Naive B cell (primary cell): ENCODE measurements at places on chromosomes 4 and X.

DNA sequence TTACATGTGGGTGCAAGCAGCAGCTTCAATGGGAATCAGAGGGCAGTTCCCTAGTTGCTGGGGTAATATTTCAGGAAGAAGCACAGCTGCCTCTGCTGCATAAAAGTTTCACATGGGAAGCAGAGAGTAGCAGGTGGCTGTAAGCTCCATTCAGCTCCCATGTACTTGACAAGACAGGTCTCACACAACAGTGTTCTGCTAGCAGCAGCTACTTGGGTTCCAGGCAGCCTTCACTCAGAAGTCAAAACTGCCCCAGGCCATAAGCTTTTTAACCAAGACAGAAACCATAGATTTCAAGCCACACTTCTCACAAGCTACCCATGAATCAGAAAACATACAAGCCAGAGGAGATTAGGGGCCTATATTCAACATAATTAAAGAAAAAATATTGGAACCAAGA is 41.4 kb upstream of the SPIN2A start:
- no peaks in the 10 kb centered on the region for H3K27me3 ChIP-seq
- no peaks in the 10 kb centered on the region for H3K36me3 ChIP-seq
- no peak overlapping the region for H3K27ac ChIP-seq
- no peak overlapping the region for H3K4me3 ChIP-seq

DNA sequence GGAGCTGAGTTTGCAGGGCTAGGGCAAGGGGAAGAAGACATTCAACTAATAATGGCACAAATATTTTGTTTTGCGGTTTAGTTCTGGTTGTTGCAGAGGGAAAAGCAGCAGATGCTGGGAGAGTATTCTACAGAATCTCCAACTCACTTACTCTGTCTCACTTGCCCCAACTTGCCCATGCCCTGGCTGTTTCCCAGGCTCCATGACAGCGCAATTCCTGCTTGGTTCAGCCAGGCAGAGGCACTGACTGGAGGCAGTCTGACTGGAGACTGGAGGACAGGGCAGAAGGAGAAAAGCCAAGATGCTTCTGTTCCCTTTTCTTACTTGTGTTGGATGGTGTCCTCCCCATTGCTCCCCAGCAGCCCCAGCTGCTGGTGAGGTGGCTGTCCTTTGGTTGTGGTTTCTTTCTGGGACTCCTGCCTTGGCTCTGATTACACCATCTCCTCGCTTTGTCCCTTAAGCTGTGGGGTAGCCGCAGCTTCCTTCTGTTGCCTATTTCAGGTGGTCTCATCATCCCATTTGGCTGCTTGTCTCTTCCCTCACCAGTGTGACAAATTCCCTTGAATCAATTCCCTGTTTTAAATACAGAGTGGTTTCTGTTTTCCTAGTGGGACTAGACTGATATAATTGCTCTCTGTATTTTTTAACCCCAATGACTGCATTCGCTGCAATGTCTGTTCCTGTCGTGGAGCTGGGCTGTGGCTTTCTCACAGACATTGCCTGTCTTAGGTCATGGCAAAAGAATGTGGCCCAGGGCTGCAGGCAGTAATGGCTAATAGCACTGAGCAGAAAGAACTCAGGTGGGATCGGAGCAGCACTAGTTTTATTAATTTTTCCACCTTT is 24.2 kb upstream of the RASL11B start:
- H3K36me3 ChIP-seq = no peaks in the 10 kb centered on the region
- H3K27ac ChIP-seq = no peak overlapping the region
- DNase-seq = no peak
- no peak overlapping the region for H3K4me3 ChIP-seq
- H3K4me1 ChIP-seq = peaks cover 5% of the 10 kb centered on the region
- H3K27me3 ChIP-seq = peaks cover 9% of the 10 kb centered on the region

DNA sequence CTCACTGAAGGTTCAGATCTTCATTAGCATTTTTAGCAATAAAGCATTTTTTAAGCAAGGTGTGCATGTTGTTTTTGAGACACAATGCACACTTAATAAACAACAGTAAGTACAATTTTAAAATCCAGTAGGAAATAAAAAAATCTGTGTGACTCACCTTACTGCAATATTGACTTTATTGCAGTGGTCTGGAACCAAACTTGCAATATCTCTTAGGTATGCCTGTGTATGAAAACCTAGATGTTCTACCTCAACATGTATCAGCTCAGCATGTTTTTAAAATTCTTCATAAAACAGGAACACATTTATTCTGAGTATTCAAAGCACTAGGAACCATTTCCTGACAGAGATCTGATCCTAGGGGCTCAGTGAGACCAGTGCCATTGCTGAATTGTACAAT is 26.7 kb downstream of the NR0B1 start:
- no peaks in the 10 kb centered on the region for H3K4me1 ChIP-seq
- DNase-seq = no peak
- H3K27me3 ChIP-seq = no peaks in the 10 kb centered on the region
- H3K27ac ChIP-seq = no peak overlapping the region
- no peaks in the 10 kb centered on the region for H3K36me3 ChIP-seq
- H3K4me3 ChIP-seq = no peak overlapping the region

DNA sequence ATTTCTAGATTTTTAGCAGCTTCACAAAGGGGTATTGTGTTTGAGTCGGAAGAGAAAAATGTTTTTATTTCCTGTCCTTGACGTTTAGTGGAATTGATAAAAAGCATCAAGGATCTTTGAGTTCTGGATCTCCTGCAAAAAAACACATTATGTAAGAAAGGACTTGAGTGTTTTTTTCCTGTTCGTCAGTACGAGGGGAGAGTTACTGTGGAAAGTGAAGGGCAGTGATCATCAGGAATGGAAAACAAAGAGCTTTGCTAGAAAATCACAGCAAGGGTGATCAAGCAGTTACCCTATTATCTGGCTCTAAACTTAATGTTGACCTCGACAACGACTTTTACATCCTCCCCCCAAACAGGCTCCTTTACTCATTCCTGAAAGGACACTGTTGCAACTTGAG is 7.3 kb downstream of the LIMCH1 start:
- no peak overlapping the region for H3K27ac ChIP-seq
- no peaks in the 10 kb centered on the region for H3K36me3 ChIP-seq
- no peaks in the 10 kb centered on the region for H3K27me3 ChIP-seq
- H3K4me3 ChIP-seq = no peak overlapping the region
- no peak for DNase-seq

DNA sequence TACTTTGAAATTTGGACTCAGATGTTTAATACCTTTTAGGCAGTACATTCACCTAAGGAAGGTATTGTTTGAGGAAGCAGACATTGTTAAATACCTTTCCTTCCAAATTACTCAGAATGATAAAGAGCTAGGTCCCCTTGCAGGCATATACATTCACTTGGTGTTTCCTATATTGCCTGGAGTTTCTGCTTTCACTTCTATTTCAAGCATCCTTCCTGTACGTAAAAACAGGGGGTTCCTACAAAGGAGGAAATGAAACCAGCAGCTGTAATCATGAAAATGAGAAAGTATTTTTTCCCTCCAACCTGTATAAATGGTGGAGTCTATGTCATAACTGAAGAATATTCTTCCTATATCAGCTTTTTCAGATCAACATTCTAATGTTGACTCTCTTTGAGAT is 90.4 kb upstream of the RASGEF1B start:
- peak overlapping the region; percentile 88 for H3K27ac ChIP-seq
- DNase-seq = peak; percentile 88
- peaks cover 76% of the 10 kb centered on the region for H3K4me1 ChIP-seq

- H3K36me3 ChIP-seq = no peaks in the 10 kb centered on the region
- H3K27ac ChIP-seq = no peak overlapping the region
- no peak overlapping the region for H3K4me3 ChIP-seq
- no peaks in the 10 kb centered on the region for H3K27me3 ChIP-seq
- DNase-seq = no peak
Observed at GRCh38 chrX:129641469-129641868, 13.3 kb downstream of the APLN start.

DNA sequence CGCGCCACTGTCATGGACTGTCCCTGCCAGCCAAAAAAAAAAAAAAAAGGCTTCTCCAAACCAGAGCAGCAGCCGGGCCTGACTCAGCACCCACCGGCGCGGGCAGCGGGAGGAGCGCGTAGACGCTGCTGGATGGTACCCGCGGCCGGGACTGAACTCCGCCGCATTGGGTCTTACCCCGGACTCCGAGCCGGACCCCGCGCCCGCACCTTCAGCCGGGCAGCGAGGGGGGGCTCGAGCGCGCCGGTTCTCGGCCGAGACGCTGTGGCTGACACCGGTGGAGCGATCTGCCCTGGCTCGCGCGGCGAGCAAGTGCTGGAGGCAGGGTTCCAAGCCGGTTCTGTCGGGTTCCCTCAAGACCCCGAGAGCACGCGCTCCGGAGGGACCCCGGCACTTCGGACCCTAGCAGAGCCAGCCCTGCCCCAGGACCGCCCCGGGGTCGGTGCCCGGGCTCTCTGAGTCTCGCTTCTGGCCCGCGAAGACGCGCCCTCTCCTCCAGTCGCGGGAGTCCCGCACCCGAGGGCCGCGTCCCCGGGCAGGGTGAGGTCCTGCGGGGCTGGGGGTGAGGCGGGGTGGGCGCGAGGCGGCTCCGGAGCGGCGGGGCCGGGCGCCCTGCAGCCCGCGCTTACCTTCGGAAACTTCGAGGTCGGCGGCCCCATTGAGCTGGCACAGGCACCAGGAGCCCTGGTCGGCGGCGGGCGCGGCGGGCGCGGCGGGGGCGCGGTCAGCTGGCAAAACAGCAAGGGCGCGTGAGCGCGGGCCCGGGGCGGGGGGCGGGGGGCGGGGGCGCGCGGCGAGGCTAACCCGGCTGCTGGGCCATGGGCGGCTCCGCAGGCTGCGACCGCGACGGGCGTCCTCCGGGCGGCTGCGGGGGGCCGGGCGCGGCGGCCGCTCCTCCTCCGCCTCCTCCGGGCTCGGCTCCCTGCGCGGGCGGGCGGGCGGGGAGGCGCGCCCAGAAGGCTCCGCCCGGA is 11.8 kb upstream of the MAN2B2 start:
- H3K4me3 ChIP-seq = peak overlapping the region; percentile 37
- H3K4me1 ChIP-seq = peaks cover 5% of the 10 kb centered on the region
- peaks cover 54% of the 10 kb centered on the region for H3K27me3 ChIP-seq
- no peaks in the 10 kb centered on the region for H3K36me3 ChIP-seq
- DNase-seq = no peak
